ENCODE measurements at places on chromosomes 2 and 18. TPM values are rescaled to one million over a fixed set of nuclear protein-coding genes. Genes with fewer than 3 reads are reported as not detected.

DNA sequence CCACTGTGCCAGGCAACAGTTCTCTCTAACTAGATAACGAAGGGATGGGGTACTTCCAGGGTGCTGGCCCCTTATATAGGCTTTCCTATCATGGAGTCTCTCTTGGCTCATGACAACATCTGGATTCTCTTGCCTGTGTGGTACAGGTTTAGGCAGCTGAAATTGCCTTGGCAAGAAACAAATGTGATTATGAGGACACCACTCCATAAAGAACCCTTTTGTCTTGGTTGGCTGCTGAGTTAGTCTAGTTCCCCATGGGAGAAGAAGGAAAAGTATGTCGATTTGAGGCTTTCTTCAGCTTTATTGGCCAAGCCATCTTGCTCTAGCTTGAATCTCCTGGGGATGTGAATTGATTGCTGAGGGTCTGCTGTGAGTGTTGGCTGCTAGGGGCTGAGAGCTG lies 76.3 kb upstream of the ZCCHC2 start:
- H3K36me3 ChIP-seq = no peaks in the 10 kb centered on the region
- H3K4me1 ChIP-seq = peaks cover 15% of the 10 kb centered on the region
- no peak for DNase-seq
- no peak overlapping the region for H3K4me3 ChIP-seq
- peaks cover 19% of the 10 kb centered on the region for H3K27me3 ChIP-seq

DNA sequence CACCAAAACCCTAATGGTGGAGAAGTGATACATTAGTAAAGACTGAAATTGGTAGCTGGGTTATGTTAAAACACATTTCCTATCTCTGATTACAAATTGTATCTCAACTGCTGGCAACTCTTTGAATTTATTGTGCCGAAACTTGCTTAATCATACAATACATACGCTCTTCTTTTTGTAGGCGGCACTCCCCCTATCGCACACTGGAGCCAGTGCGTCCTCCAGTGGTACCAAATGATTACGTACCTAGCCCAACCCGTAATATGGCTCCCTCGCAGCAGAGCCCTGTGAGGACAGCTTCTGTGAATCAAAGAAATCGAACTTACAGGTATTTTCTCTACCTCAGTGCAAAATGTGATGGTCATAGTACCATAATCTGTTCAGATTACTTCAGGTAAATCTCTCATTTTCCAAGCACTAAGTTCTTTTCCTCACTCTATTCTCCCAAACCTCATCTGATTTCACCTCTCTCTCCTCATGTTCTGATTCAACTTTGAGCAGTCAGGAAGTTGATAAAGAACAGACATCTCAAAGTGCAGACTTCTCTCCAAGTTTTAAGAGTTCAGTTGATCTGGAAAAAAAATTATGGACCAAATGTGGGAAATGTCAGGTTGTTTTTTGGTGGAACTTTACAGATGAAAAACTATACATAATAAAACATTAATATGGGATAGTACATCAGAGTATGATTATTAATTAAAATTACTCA lies 66.5 kb downstream of the ABI2 start:
- H3K36me3 ChIP-seq = peaks cover 5% of the 10 kb centered on the region
- no peak overlapping the region for H3K27ac ChIP-seq
- no peak for DNase-seq
- no peaks in the 10 kb centered on the region for H3K4me1 ChIP-seq
- no peak overlapping the region for H3K4me3 ChIP-seq

GRCh38 chr2:42754021-42754775 lies 9.7 kb downstream of the OXER1 start:
- no peaks in the 10 kb centered on the region for H3K4me1 ChIP-seq
- no peak overlapping the region for H3K4me3 ChIP-seq
- no peak overlapping the region for H3K27ac ChIP-seq
- no peaks in the 10 kb centered on the region for H3K27me3 ChIP-seq

GRCh38 chr18:26714739-26715138 lies 150.8 kb downstream of the AQP4 start:
- H3K36me3 ChIP-seq = no peaks in the 10 kb centered on the region
- H3K27me3 ChIP-seq = no peaks in the 10 kb centered on the region
- DNase-seq = no peak
- H3K4me3 ChIP-seq = no peak overlapping the region
- no peaks in the 10 kb centered on the region for H3K4me1 ChIP-seq

The CLEC4F gene
- total RNA-seq = not detected

The CDK15 gene
- 6.6 TPM for total RNA-seq

The NPHP1 gene
- 3.3 TPM for total RNA-seq
